ENCODE measurements at places on chromosomes 1 and 21. TPM values are rescaled to one million over a fixed set of nuclear protein-coding genes. Genes with fewer than 3 reads are reported as not detected.

DNA sequence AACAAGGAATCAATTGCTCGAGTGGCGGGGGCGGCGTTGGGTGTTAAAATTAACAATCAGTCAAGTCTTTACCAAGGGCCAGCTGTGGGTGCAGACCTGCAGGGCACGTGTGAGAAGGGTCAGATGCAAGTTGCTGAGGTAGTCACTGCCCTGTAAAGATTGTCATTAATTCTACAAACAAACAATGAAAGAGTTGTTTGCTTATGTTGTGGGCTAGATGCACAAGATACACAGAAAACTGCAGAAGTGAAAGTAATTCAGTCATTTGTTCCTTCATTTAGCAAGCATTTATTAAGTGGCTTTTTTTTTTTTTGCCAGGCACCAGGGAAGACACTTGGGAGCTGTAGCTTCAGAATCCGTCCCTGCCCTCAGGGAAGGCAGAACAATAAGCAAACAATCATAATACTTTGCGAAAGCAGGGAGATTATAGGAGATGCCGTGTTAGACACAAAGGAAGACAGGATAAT lies 79.5 kb downstream of the NR5A2 start:
- DNase-seq, result no peak

DNA sequence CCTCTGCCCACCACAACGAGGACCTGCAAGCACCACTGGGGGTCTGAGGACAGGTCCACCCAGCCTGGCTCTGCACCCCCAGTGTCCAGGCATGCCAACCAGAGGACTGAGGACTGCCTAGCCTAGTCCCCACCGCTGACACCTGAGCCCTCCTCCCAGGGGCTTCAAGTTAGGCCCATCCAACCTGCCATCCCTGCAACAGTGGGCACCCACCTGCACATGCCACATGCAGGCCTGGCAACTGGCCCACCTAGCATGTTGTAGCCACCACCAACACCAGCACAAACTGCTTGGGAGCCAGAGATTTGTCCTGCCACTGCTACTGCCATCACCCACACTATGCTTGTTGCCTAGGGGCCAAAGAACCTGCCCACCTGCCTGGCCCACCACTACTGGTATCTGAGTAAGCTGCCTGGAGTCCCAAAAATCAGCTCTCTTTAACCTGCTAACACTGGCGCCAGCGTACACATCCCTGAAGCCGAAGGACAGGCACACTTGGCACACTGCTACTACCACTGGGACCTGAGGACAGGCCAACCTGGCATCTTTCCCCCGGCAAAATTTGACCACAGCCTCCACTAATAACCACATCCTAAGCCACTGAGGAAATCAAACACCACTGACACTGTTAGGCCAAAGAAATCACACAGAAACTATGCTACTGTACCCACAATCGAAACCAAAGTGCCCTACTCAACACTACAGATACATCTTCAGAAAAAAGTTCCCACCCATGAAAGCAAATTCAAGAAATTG lies 61.5 kb downstream of the PSMG1 start:
- DNase-seq, result no peak

GRCh38 chr1:203349773-203350524 lies 973 bp downstream of the FMOD start:
- no peak for DNase-seq

LCE1C gene
- total RNA-seq, result not detected

DNA sequence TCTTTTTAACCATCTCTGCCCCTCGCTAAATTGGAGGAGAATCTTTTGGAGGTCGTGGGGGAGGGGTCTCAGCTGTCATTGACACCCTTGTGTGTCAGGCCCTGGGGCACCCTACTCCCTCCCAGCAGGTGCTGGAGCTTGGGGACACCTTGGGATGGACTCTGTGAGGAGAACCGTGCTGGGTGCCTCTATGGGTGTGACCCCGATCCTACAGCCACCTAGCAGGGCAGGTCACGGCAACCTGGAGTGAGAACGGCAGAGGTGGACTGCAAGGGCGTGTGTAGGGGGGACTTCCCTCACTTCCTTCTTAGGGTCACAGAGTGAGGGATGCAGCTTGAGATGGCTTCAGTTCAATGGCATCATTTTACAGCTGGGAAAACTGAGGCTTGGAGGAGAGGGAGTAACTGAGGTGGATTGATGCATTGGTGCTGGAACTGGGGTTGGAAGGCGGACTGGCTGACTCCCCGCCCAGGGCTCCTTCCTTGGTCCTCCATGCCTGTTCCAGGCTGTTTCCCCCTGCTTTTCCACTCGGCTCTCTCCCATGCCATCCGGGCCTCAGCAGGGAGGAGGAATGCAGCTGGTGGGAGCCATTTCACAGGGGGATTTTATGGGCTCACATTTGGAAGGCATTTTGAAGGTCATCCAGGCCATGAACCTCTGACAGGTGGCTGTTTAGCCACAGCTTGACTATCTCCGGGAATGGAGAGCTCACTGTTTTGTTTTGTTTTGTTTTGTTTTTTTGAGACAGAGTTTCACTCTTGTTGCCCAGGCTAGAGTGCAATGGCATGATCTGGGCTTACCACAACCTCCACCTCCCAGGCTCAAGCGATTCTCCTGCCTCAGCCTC lies 18.8 kb upstream of the ARHGEF10L start:
- DNase-seq, result no peak

NECAP2 gene
- total RNA-seq, result 49.7 TPM

GRCh38 chr1:100581096-100581705 lies 43.3 kb downstream of the GPR88 start:
- no peak for DNase-seq

S100A2 gene
- total RNA-seq, result 0.58 TPM

NTNG1 gene
- not detected for total RNA-seq

KRTAP19-1 gene
- total RNA-seq, result not detected

DNA sequence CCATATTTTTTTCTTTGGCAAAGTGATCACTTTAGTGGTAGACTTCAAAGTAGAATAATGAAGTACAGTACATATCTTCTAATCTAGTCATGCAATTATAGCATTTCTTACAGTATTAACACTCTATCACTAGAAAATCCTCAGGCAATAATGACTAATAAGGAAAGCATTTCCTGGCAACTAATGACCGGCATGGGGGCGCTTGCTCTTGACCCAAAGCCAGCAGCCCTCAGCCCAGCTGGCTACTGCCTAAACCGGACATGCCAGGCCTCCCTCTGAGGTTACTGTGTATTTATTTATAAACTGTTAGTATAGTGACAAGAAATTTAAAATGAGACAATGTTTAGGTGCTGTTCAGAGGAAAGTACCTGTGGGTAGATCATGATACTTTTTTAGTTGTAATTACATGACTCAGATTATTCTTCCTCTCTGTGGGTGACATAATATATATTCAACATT lies 633.8 kb downstream of the PTPRC start:
- no peak for DNase-seq

- DNase-seq, result no peak
Measured at GRCh38 chr1:66033781-66034180, 241.1 kb downstream of the PDE4B start.

- DNase-seq, result no peak
Measured at GRCh38 chr1:58764294-58764978, 19.4 kb downstream of the JUN start.

GRCh38 chr1:99557546-99558202 lies 88.2 kb upstream of the PALMD start:
- no peak for DNase-seq

DNA sequence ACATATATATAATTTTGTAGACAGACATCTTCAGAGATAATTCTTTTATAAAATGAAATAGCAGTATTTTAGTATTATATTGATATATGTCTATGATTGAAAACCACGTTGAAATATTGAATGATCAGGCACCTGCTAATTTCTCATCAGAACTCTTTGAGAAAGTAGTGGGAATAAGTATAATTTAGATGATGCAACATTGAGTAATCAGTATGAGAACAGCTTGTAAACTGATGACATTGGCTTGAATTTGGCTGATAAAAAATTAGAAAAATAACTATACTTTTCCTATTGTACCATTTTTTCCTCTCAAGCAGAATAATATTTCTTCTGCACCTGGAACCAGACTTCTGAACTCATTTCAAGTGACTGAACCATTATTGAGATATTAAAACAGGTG lies 1316.8 kb downstream of the NCAM2 start:
- no peak for DNase-seq

GRCh38 chr1:10755970-10756521 lies 40.4 kb downstream of the CASZ1 start:
- DNase-seq, result no peak

KCND3 gene
- 18.4 TPM for total RNA-seq

- DNase-seq, result no peak
Measured at GRCh38 chr1:21852282-21853130, 40.4 kb downstream of the LDLRAD2 start.

AMY1B gene
- total RNA-seq, result not detected

GRCh38 chr1:40592107-40592803 lies 60.8 kb downstream of the ZNF684 start:
- DNase-seq, result no peak

- DNase-seq, result no peak
Measured at GRCh38 chr21:28513428-28513827, 479.2 kb downstream of the LTN1 start.

GRCh38 chr1:114552106-114552639 lies 29.2 kb downstream of the BCAS2 start:
- DNase-seq, result no peak

DNA sequence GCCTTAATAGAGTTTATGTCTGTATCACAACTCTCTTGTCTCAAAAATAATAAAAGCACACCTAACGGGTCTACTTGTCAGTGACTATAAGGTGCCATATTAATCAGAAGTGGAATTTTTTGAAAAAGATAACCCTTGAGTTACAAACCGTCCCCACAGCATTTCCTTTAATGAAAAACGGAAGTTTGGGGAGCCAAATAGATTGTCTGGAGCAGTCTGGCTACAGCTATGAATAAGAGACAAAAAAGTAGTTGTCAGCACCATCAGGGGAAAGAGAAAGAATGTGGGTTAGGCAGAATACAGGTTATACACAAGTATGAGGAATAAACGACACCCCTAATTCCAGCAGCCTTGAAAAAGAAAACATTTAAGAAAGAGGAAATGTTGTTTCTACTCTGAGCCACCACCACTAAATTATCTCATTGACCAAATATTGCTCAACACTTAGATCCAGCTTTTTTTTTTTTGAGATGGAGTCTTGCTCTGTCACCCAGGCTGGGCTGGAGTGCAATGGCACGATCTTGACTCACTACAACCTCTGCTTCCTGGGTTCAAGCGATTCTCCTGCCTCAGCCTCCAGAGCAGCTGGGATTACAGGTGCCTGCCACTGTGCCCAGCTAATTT lies 29.4 kb upstream of the USP24 start:
- DNase-seq, result no peak

- DNase-seq, result no peak
Measured at GRCh38 chr1:55147524-55147923, 67.6 kb downstream of the USP24 start.

LIN28A gene
- not detected for total RNA-seq

DNA sequence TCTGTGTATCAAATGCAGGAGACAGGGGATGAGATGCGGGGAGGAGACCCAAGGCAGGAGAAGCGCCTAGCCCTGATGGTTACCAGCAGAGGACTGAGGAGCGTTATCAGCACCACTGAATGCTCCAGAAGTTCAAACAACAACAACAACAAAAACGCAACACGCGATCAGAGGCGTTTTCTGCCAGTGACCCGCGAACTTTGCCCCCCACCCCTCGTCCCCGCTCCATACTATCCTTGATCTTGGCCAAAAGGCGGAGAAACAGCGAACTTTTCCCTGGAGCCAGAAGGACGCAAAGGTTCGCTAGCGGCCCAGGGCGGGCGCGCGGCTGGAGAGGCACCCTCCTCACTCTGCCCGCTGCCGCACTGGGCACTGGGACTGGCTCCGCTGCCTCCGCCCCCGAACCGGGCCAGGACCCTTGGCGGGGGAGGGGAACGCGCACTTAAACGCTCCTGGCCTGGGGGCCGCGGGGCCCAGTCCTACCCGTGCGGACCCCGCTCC lies 699 bp downstream of the ECHDC2 start:
- no peak for DNase-seq

GRCh38 chr1:84010136-84010535 lies 11.2 kb upstream of the TTLL7 start:
- DNase-seq, result no peak

- DNase-seq, result no peak
Measured at GRCh38 chr1:6163973-6164617, 16.0 kb downstream of the CHD5 start.

DNA sequence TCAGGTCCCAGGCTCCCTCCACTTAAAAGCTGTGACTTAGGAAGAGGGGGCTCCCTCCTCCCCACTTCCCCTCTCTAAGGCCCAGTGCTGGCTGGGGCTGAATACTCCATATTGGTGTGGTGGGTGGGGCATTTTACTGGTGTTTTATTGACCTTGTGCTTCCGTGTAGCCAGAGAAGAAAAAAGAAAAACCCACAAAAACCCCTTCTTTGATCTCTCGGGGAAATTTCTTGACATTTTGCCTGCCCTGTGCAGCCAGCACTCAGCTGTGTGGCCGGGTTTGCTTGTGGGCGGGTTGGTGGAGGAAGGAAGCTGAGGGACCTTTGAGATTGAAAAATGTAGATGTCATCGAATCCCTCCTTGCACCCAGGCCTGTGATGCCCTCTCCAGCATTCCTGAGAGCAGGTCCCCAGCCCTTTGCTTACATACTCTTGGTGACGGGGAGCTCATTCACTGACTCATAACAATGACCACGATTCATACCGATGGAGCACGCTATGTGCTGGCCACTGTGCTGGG lies 24.8 kb downstream of the TNFRSF8 start:
- DNase-seq, result no peak

DNA sequence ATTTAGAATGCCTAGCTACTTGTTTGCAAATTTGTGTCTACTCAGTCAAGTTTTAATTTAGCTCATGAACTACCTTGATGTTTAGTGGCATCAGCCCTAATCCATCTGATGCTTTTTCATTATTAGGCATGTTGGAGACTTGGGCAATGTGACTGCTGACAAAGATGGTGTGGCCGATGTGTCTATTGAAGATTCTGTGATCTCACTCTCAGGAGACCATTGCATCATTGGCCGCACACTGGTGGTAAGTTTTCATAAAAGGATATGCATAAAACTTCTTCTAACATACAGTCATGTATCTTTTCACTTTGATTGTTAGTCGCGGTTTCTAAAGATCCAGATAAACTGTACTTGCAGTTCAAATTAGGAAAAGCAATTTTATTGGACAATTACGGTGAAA lies 7.6 kb downstream of the SOD1 start:
- DNase-seq, result no peak

GRCh38 chr21:29315131-29315749 lies 16.5 kb downstream of the BACH1 start:
- no peak for DNase-seq

- no peak for DNase-seq
Measured at GRCh38 chr1:42940851-42941639, 17.6 kb downstream of the SLC2A1 start.

MT1HL1 gene
- total RNA-seq, result not detected

BRINP3 gene
- not detected for total RNA-seq

- no peak for DNase-seq
Measured at GRCh38 chr1:156487862-156488261, 12.7 kb downstream of the MEF2D start.

All from mesenteric fat pad (tissue), 1 donor.